ENCODE measurements at places on chromosomes 3 and 15.

- DNase-seq = no peak
Observed at GRCh38 chr15:48644467-48644826, 1.1 kb downstream of the FBN1 start.

- DNase-seq = no peak
Observed at GRCh38 chr3:143712522-143712921, 135.7 kb downstream of the SLC9A9 start.

- no peak for DNase-seq
Observed at GRCh38 chr3:31903686-31904431, 77.2 kb downstream of the OSBPL10 start.

- no peak for DNase-seq
Observed at GRCh38 chr3:114939920-114940319, 207.2 kb downstream of the ZBTB20 start.

DNA sequence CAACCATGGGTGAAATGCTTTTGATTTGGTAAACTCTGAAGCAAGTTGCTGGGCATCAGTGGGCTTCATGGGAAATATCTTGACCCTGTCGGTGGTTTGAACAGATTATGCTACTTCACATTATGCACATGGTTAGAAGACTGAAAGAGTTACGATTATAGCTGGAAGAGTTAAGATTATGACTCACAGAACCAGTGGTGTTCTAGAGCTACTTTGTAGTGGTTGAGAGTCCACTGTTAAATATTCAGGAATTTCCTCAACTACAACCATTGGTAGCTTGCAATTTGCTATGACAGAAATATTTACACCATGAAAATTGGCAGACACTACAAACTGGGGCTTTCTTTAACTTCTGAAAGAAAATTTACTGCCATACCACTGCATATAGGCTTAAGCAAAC lies 99.3 kb downstream of the GADL1 start:
- no peak for DNase-seq

DNA sequence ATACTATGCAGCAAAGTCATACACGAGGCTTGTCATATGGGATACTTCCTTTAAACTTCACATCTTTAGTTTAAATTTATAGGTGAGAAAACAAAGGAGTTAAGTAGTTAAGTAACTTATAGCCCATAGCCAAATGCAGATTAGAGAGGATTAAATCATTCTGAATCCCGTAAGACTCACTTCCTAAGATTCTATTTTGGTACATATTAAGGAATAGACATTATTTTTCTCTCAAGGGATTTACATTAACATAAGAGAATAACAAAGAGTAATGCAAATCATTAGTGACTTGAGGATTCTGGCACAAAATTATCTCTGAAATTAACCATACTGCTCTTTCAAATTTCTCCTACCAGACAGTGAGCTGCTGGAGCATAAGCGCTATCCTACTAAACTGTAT lies 747.4 kb upstream of the ARPP21 start:
- DNase-seq = no peak

GRCh38 chr3:123869165-123869564 lies 15.0 kb downstream of the MYLK start:
- DNase-seq = no peak

- no peak for DNase-seq
Observed at GRCh38 chr3:195068084-195069080, 202.6 kb downstream of the XXYLT1 start.

- peak; percentile 58 for DNase-seq
Observed at GRCh38 chr15:69475769-69476358, 23.2 kb downstream of the RPLP1 start.

GRCh38 chr3:170274641-170275040 lies 52.4 kb downstream of the PRKCI start:
- no peak for DNase-seq

Measured in activated T-helper 9 cell treated with anti-CD3 and anti-CD28 coated beads, Interleukin-2, amount 50 U/mL, for 16 hours (primary cell).